Panc1 (cell line): ENCODE measurements at places on chromosomes 4 and X.

DNA sequence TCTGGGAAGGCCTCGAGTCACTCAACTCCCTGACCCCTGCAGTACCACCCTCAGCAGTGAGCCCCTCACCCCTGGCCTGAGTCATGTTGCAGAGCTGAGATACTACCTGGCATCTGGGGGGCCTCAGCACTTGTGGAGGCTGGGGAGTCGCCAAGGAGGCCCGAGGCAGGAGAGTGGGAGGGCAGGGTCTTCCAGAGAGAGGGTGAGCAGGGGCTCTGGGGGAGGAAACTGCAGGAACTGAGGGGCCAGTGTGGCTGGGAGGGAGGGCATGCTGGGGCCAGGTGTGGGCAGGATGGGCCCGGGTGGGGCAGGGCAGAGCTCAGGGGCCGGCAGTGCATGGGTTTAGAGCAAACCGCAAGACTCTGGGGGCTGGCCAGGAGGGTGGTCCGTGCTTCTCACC, 59.7 kb downstream of the SORCS2 start:
- H3K36me3 ChIP-seq = no peaks in the 10 kb centered on the region
- no peaks in the 10 kb centered on the region for H3K4me1 ChIP-seq
- H3K4me3 ChIP-seq = no peak overlapping the region
- no peak for DNase-seq
- no peaks in the 10 kb centered on the region for H3K27me3 ChIP-seq
- H3K27ac ChIP-seq = no peak overlapping the region

DNA sequence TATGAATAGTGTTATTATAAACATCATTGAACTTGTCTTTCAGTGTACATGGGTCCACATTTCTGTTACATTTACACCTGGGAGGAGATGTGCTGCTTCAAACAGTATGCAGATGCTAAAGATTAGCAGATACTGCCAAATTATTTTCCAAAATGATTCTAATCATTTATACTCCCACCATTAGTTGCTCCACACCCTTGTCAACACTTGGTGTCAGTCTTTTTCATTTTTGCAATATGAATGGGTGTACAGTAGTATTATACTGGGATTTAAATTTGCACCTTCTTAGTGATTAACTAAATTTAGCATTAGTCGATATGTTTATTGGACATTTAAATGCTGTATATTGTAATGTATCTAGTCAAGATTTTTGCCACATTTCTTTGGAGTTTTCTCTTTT, 131.6 kb upstream of the GRID2 start:
- H3K4me1 ChIP-seq = no peaks in the 10 kb centered on the region
- no peak overlapping the region for H3K27ac ChIP-seq

DNA sequence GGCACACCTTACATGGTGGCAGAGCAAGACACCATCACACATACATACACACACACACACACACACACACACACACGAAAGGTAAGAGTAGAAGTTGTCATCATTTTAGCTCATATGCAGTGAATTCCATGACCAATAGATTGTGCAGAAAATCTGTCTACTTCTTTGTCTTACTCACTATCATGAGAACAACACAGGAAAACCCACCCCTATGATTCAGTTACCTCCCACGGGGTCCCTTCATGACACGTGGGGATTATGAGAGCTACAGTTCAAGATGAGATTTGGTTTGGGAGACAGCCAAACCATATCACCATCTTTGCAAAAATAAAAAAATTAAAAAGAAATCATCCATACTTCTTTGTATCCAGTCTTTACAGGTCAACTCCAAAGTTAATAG, 221.1 kb downstream of the BMPR1B start:
- H3K27ac ChIP-seq = no peak overlapping the region
- no peaks in the 10 kb centered on the region for H3K36me3 ChIP-seq
- H3K4me3 ChIP-seq = no peak overlapping the region
- no peaks in the 10 kb centered on the region for H3K4me1 ChIP-seq

DNA sequence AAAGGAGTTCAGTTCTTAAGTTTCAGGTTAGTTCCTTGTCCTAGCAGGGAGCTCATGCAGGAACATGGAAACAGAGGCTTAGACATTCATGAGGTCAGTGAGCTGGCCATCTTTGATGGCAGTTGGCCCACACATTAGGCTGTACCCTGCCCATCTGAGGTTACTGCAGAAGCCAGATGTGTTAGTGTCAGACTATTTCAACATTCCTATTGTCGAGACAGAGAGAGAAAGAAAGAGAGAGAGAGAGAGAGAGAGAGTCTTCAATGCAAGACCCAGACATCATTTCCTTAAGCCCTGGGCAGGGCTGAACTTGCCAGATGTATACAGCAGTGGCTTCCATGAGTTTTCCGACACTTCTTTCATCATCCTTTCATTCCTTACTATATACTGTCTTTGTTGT, 91.3 kb downstream of the PPP1R2C start:
- DNase-seq = no peak
- no peak overlapping the region for H3K27ac ChIP-seq
- no peaks in the 10 kb centered on the region for H3K27me3 ChIP-seq
- no peak overlapping the region for H3K4me3 ChIP-seq
- H3K4me1 ChIP-seq = no peaks in the 10 kb centered on the region
- H3K36me3 ChIP-seq = no peaks in the 10 kb centered on the region

- no peaks in the 10 kb centered on the region for H3K4me1 ChIP-seq
- H3K27me3 ChIP-seq = no peaks in the 10 kb centered on the region
- H3K36me3 ChIP-seq = no peaks in the 10 kb centered on the region
- no peak for DNase-seq
- no peak overlapping the region for H3K27ac ChIP-seq
- H3K4me3 ChIP-seq = no peak overlapping the region
Measured at GRCh38 chr4:121738780-121739535, 26.0 kb downstream of the SMIM43 start.

DNA sequence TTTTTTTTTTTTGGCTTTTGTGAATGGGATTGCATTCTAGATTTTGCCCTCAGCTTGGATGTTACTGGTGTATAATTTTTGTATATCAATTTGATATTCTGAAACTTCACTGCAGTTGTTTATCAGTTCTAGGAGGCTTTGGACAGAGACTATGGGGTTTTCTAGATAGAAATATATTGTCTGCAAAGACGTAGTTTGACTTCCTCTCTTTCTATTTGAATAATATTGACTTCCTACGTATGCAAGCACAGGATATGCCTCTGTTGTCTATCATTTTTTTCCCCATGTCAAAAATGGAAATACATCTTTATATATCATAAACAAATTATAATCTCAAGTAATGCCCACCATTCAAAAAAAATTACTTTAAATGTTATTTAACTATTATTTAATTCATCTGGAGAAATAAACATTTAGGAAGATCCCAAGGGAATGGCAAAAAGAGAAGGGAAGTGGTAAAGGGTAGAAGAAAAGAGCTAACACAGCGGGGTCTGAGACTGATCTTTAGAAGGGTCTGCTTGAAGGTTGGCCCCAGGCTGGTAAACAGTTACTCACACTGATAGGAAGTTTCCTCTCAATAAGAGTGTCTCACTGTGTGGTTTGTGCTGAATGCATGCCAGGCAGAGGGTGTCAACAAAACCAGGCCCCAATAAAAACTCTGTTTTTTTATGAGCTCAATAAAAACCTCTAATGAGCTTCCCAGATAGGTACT, 35.7 kb downstream of the ZNF518B start:
- no peak overlapping the region for H3K27ac ChIP-seq
- H3K36me3 ChIP-seq = no peaks in the 10 kb centered on the region
- no peak for DNase-seq
- H3K4me3 ChIP-seq = no peak overlapping the region

DNA sequence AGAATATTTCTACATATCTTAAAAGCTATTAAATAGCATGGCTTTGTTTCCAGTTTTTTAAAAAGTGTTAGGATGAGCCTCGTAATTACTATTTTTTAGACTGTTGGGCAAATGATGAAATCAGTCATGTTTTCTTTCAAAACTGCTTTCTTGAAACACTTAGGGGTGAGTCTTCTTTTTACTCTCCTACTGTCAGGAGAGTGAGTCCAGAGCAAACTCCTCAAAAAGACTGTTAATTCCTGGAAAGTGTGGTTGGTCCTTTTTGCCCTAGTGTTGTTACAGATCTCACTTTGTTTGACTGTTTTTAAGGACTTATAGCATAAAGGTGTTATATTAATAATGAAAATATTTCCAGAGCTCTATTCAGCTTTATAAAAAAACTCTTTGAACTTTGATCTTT, 6.3 kb downstream of the GSTCD start:
- no peak overlapping the region for H3K27ac ChIP-seq
- no peaks in the 10 kb centered on the region for H3K36me3 ChIP-seq
- no peaks in the 10 kb centered on the region for H3K27me3 ChIP-seq
- no peaks in the 10 kb centered on the region; the same call in 1 of the 2 replicates for H3K4me1 ChIP-seq
